ENCODE measurements at places on chromosomes 2 and 18.
A peak's percentile ranks its signal among the peaks of the same experiment; 100 is the strongest.

GRCh38 chr2:172093416-172094293, 8.3 kb downstream of the DLX1 start:
- no peak for DNase-seq

DNA sequence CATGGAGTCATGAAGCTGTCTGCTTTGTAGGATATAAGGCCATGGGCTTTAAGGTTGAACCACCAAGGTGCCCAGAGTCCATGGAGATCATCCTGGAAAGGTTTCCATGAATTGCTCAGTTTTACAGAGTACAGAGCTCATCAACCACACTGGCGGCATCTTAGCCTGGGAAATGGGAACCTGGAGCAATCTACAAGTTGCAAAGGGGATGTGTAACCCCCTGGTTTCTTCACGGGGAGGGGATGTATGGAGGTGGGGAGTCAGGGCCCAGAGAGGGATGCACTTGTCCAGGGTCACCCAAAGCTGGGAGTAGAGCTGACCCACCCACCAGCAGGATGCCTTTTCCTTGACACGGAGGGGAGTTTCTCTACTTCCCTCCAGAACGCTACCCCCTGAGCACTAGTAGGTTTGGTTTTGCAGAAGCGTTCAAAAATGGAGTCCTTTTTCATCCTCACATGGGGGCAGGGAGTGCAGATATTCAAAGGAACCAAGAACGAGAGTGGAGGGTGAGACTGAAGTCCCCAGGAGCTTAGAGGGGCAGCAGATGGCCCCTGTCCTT, 7.2 kb downstream of the TMEM37 start:
- no peak for DNase-seq

DNA sequence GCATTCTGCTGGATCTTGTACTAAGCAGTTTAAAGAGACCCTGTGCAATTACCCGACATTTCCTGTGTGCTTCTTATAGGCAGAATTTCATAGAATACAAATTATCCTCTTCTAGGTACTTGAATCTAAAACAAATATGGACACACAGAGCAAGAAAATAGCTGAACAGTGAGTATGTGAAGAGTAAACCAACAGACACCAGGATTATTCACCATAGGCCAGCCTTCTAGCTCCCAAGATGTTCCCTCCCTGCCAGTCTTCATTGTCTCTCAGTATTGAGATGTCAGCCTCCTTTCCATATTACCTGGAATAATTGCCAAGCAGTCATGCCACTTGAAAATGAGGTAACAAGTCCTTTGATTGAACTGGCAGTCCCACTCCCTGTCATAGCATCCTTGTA, 187.1 kb downstream of the PTPRM start:
- no peak for DNase-seq

GRCh38 chr18:24266131-24266530, 127.3 kb downstream of the CABYR start:
- DNase-seq, result no peak

GRCh38 chr2:133652398-133652797, 84.1 kb upstream of the NCKAP5 start:
- no peak for DNase-seq

DNA sequence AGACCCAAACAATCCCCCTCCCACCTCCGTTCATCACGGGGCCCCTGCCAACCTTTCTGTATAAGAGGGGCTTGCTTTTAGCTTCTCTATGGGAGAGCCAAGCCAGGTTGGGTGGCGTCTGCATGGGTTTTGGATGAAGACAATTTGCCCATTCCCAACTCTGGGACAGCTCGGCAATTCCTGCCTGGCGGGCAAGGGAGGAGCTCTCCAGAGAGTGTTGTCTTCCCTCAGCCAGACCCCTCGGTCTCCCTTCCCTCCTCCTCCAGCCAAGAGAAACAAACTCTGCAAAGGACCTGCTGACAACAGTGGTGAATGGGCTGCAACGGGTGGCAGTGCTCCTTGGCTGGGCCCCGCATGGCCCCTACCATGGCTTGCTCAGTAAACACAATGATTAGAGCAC, 267.2 kb upstream of the HDAC4 start:
- DNase-seq, result no peak

GRCh38 chr2:167890739-167891138, 356.7 kb downstream of the STK39 start:
- DNase-seq, result no peak

DNA sequence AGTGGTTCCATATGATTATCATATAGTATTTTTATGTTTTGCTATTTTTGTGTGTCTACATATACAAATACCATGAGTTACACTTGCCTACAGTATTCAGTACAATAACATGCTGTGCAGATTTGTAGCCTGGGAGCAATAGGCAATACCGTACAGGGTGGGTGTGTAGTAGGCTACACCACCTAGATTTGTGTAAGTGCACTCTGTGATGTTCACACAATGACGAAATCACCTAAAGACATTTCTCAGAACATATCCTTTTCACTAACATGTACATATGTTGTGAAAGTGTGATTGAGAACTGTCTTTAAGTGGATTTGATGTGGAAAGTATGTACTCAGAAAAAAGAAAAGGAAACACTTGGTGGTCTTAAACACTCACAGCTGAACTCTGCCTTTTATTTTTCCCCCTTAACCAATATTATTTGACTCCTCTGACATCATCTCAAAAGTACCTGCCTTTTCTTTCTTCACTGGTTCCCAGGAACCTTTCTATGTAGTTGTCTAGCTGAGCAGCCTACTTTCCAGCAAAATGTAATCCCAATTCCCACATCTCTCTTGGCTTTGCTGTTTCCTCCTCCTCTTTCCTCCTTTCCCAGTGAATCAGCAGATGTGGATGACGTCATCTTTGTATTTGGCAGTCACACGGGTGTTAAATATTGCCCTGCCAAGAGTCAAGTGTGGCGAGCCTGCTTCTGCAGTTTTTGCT, 47.7 kb downstream of the OSBPL6 start:
- DNase-seq, result peak; percentile 29

- DNase-seq, result peak; percentile 86
These were observed 98.5 kb downstream of the DSEL start for GRCh38 chr18:67417864-67418523.

DNA sequence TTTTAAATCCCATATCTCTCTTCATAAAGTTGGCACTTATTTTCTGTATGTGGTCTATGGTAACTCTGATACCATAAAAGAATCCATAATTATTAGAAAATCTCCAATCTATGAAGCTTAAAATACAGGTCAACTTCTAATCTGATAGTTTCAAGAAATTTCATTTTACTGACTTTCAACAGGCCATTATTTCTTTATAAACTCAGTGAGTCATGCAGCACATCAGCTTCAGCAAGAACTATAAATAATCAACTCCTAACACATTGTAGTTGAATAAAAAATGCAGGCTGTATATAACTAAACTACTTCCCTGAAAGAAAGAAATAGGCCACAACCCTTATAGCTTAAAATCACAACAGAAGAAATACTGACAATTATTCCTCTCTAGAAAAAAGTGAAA, 204.3 kb upstream of the CCDC150 start:
- no peak for DNase-seq

- DNase-seq, result no peak
These were observed 1.2 kb downstream of the CNPPD1 start for GRCh38 chr2:219175486-219175885.

- DNase-seq, result no peak
These were observed 7.8 kb downstream of the SPEG start for GRCh38 chr2:219442256-219443015.

- no peak for DNase-seq
These were observed 279.2 kb upstream of the SKOR2 start for GRCh38 chr18:47530695-47531094.

DNA sequence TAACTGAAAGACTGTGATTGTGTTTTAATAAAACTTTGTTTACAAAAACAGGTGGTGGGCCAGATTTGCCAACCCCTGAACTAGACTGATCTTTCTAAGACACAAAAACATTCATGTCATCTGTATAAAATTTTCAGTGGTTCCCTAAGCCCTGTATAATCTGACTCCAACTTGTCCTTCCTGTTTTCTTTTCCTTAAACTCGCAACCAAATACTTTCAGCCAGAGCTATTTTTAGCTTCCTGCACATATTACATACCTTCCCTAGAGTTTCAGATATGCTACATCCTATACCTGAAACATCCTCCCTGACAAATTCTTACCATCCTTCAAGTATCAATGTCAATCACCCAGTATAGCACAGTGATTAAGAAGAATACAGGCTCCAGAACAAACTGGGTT, 4.8 kb downstream of the GCFC2 start:
- DNase-seq, result no peak

DNA sequence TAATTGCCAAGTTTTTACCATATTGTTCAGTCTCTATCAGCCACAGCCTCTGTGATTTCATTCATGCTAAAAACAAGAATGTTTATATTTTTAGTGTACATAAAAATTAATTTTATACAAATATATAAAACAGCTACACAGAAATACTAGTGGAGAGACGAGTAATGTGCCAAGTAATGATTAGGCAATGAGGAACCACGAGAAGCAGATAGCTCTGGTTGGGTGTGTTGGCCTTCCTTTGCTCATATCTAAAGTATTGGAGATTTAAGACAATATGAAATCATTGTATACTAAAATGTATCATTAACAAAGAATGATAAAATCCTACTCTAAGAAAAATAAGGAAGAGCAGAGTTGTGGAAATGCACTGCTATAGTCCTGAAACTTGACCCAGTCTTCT, 326.7 kb downstream of the AGAP1 start:
- no peak for DNase-seq

DNA sequence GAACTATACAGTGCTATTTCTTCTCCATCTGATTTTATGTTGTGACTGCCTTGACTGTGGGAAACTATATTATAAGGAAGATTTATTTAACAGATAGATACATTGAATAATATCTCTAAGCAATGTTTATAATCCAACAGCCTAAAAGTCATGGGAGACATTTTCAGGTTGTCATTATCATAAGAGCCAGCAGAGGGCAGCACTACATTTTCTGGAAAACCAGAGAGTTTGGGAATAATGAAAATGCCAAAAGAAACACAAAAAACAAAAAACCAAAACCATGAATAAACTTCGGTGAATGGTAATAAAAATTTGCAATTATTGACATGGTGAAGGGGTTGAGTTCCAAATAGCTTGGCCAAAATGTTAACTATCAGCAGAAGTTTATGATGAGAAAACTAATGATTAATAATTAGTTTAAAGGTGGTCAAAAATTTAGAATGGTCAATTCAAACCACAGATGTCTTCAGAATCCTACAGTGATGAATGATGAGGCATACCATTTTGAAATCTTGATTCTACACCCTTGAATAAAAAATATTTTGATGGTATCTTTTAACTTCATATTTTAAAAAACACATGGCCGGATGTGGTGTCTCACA, 4.7 kb downstream of the EEF1B2 start:
- DNase-seq, result no peak

- no peak for DNase-seq
These were observed 67.5 kb downstream of the SPATS2L start for GRCh38 chr2:200373973-200374416.

DNA sequence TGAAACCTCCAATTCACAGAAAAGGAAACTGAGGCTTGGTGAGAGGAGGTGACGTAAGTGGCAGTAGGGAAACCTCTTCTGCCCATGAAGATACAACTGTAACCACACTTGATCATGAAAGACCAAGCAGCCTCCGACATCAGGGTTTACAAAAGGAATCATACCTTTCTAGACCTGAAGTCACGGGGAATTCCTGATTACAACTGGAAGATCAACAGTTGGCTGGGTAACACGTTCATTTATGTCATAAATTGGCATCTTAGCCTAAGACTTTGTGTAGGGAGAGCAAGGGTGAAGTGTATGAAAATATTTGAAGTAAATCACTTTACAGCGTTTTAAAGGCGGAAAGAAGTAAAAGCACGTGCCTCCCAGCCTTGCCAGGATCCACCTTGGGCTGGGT, 922 bp downstream of the HS1BP3 start:
- DNase-seq, result no peak

DNA sequence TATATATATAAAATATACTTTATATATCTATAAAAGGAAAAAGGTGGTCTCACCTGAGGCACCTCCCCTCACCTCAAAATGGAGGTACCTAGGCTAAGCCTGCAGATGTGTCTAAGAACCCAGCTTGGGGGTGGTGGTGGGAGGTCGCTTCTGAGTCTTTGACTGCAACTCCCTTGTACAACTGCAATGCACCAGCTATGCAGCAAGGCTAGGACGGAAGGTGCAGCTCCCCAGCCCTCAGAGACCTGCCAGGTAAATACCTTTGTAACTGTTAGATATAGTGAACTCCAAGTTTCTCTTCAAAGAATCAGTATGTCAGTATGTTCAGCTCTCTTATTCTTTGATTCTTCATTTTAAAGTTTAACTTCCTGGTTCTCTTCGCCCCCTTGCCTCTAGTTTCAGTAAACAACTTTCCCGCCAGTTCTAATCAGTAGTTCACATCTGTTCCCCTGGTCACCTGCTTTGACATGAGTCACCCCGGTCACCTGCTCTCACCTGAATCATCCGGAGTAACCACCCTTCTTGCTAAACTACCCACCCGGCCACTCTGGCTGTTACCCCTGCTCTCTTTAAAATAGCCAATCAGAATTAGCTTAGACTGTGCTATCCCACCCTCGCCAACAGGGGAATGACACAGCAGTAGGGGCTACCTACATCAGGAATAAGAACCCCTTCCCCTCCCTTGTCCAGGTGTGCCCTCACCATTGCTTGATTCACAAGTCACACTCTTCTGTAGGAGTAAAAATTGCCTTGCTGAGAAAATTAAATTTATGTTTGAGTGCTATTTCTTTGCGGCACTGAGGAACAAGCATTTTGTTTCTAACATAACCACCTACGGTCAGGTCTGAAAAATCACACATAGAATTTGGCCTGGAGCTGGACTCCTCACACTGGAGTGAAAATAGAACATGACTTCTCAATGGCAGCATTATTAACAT, 24.7 kb upstream of the IMPA2 start:
- DNase-seq, result no peak

GRCh38 chr2:122519366-122519765, 763.9 kb downstream of the TSN start:
- no peak for DNase-seq

DNA sequence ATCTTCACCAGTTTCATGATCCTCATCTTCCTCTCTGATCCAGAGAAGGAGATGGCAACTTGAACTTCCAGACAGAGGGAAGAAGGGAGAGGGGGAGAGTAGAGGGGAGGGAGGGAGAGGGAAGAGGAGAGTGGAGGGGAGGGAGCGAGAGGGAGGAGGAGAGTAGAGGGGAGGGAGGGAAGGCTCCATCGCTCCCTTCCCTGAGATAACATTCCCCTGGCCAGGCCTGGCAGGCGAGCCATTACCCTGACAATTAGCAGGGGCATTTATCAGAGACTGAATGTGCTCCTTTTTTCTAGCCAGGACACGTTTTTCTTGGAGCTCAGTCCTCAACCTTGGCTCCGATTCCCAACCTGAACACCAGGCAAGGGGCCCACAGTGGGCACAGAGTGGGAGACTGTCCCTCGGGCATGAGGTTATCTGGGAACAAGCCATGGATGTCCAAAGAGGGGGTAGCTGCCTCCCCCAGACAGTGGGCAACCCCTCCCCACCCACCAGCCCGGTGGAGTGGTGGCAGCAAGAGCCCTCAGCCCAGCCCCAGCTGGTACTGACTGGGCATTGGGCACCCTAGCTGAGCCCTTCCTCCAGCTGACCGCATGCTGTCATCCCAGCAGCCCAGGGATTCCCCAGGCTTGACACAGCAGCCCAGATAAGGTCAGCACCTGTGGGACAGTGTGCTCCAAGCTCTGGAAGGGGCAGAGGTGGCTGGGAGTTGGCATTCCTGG, 81.8 kb downstream of the TNS1 start:
- no peak for DNase-seq
